HFF-Myc (cell line): ENCODE measurements at places on chromosomes 1 and 21.

GRCh38 chr1:218711001-218711400 is 365.9 kb downstream of the TGFB2 start:
- no peak for DNase-seq

GRCh38 chr1:167202049-167202448 is 18.6 kb upstream of the POU2F1 start:
- DNase-seq = no peak

GRCh38 chr21:36261459-36261858 is 58.5 kb upstream of the MORC3 start:
- DNase-seq = no peak

DNA sequence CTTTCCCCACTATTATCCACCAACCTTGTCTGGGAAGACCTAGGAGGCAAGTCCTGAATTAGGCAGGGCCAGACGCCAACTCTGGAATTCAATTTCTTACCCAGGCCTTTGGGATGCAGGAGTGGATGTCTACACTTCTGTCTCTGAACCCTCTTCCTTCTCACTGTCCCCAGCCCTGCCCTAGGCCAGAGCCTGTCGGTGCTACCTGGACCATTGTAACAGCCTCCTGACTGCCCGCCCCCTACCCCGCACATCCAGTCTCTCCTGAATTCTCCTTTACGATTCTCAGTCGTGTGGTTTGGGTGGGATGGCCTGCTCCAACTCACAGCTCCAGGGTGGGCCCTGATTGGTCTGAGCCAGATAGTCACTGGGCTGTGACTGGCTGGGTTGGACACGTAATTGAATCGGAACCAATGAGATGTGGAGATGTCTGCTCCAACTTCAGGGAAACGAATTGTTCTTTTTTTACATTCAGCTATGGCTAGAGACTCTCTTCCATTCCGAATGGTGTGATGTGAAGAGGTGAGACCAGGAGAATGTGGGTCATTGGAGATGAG is 304.6 kb downstream of the PTPRU start:
- DNase-seq = no peak

DNA sequence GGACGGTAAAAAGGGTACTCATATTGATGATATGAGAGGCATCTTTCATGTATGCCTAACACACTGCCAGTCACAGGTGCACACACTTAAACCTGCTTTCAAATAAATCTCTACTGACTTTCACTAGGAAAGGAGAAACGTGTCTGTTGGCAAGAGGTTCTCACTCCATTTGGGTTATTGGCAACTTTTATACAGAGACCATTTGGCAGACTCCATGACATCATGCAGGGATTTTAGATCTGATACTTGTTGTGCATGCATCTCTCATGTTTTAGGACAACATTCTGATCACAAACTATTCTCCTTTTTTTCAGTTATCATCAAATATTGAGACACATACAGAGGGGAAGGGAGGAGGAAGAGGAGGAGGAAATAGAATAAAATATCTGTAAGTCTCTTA is 31.5 kb downstream of the RGS7 start:
- DNase-seq = no peak

GRCh38 chr1:155938220-155938627 is 3.2 kb upstream of the RXFP4 start:
- DNase-seq = peak; percentile 50

DNA sequence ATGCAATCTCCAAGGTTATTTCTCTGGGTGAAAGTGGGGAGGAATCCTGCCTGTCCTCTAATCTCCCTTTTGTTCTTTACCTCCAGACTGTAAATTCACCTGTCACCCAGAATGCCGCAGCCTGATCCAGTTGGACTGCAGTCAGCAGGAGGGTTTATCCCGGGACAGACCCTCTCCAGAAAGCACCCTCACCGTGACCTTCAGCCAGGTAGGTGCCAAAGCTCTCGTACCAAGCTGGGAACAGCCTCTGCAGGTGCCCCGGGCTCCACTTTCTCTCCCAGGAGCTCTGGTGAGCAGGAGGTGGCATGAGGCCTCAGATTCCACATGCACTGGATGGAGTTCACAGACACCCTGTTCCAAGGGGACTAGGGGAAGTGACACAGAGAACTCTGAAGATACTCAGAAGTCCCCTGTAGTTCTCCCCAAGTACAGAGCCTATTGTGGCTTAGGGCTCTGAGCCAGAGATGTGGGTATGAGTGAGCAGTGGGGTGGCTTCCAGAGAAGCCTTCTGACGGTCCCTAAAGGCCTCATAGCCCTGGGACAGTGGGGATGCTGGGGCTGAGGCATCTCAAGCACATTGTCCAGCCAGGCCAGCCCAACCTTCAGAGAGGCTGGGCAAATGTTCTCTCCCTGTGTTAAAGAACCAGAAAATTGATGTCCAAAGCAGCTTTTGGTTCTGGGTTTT is 30.9 kb downstream of the RASSF5 start:
- no peak for DNase-seq

GRCh38 chr1:156435545-156436140 is 64.9 kb downstream of the MEF2D start:
- DNase-seq = no peak

GRCh38 chr1:18530587-18531502 is 50.1 kb downstream of the KLHDC7A start:
- no peak for DNase-seq

GRCh38 chr1:121569428-121569827 is 384.7 kb downstream of the SRGAP2C start:
- no peak for DNase-seq

DNA sequence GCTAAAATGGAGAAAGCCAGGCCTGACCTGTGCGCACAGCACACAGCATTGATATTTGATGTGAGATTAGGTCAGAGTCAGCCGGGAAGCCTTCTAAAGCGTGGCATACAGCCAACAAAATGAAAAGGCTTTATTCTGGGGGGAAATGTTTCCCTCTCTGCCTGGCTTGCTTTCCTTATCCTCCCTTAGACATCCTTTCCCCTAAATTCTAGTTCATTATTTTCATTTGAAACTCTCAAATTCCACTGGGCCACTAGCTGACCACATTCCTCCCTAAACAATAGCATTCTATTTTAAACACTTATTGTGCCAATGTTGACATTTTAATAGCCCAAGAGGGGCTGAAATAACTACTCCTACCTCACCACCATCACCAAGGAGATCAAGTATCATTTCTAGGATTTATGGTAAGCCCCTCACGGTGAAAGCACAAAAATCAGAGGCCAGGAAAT is 49.4 kb downstream of the LEPR start:
- DNase-seq = no peak

- no peak for DNase-seq
These were observed 113.9 kb downstream of the ADSS2 start for GRCh38 chr1:244337839-244338238.

DNA sequence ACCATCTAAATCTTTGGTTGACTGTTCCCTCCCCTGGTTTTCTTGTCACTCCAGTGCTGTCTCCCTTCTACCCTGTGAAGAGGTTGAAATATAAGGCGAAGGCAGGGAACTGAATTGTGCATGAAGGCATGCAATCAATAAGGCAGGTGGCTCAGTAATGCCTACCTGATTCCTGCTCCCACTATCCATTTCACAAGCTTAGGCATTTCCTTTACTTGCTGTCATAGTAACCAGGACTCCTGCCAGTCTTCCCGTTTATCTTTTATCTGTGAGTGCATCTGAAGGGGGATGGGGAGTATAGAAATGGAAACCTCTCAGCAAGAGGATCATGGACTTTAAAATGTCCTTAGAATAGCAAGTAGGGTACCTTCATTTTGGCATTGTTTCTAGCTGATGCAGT is 40.5 kb downstream of the MRPS6 start:
- DNase-seq = no peak

DNA sequence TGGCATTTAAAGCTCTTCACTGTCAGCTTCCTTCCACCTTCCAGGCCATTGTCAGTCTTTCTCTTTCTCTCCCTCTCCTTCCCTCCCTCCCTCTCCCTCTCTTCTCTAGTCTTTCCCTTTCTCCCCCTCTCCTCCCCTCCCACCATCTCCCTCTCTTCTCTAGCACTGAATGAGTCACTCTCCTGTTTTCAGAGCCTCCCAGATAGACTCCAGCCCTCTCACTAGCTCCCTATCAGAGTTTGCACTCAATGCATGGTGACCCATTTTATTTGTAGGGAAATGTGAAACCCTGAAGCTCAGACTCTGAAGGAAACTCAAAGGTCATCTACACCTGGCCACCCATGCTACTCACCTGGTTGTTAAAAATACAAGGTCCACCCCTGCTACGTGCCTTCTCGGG is 4.4 kb upstream of the MATN1 start:
- peak; percentile 38 for DNase-seq

GRCh38 chr21:35358008-35358407 is 308.9 kb upstream of the RUNX1 start:
- no peak for DNase-seq

- DNase-seq = no peak
These were observed 29.5 kb downstream of the LDLRAP1 start for GRCh38 chr1:25572708-25573590.

- DNase-seq = no peak
These were observed 37.6 kb downstream of the DUSP10 start for GRCh38 chr1:221704306-221704705.

DNA sequence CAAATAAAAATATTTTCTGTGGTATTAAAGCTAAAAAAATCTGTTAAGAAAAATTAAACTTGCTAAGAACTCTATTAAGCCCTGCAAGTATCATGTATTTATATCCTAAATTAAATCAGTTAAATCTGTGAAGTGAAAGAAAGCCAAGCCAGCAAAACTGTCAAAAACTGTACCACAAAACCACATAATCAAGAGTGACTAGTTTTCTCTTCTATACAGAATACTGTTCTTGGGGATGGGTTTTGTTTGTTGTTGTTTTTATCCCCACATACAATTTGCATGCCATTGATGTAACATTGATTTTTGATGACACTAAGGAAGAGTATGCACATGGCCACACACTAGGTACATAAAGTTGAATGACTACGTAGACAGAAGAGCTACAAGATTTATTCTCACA is 20.4 kb downstream of the DPH5 start:
- DNase-seq = no peak

DNA sequence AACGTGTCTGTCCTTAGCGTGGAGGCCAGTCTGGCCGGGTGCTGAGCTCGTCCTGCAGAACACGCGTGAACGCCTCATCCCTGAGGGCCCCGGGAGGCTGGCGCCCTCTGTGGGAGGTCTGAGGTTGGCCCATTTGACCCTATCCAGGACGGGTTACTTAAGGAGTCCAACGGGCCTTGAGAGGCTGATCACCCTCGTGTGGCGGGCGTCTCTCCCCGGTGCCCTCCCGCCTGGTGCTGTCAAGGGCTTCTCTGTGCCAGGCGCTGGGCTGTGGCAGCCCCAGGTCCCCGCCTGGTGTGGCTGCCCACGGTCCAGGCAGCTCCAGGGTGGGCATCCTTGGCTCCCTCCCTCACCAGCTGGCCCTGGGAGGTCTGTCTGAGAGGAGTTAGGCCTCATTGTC is 9.7 kb downstream of the SKI start:
- DNase-seq = no peak

DNA sequence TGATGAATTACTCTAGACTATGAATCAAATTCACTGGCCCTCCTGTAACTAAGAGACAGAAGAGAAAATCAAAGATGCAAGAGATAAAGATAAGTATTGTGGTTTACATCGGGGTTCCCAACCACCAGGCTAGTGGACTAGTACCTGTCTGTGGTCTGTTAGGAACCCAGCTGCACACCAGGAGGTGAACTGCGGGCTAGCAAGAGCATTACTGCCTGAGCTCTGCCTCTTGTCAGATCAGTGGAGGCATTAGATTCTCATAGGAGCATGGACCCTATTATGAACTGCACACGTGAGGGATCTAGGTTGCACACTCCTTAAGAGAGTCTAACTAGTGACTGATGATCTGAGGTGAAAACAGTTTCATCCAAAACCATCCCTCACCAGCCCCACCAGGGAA is 58.9 kb upstream of the DUSP10 start:
- DNase-seq = no peak

DNA sequence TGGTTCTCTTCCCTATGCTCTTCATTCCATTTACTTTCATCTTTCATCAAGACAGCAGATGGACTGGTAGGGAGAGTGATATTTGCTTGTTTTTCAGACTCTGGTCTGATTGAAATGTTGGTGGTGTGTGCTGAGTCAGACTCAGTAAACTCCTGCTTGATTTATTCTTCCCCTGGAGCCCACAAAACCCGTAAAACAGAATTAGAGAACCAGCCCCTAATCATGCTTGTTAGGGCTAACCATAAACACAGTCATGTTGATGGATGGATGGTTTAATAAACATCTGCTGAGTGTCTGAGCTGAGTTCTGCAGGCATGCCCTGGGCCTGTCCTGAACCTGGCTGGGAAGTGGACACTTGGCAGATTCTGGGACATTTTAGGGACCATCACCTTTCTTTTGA is 24.8 kb downstream of the NOS1AP start:
- DNase-seq = peak; percentile 30

DNA sequence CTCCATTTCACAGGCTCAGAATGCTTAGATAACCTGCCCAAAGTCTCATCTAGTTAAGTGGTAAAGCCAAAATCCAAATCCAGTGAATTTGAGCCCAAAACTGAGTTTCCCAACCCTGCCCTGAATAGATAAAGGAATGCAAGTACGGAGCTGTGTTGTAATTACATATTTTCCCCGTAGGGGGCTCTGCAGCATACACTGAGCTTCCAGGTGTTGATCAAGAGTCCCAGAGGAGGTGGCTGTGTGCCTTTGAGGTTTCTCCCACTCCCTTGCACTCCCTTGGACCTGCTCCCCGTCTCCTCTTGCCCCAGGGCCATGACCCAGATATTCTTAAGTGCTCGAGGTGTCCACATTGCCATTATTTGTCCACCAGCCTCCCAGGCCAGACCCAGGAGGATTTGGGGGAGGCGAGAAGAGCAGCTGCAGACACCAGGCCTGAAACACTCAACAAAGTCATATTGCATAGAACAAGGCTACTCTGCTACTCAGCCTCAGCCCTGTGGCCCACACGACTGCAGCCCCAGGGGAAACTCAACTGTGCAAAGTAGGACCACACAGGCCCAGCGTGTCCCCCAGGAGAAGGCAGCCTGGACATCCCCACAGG is 18.4 kb upstream of the LY9 start:
- DNase-seq = no peak

DNA sequence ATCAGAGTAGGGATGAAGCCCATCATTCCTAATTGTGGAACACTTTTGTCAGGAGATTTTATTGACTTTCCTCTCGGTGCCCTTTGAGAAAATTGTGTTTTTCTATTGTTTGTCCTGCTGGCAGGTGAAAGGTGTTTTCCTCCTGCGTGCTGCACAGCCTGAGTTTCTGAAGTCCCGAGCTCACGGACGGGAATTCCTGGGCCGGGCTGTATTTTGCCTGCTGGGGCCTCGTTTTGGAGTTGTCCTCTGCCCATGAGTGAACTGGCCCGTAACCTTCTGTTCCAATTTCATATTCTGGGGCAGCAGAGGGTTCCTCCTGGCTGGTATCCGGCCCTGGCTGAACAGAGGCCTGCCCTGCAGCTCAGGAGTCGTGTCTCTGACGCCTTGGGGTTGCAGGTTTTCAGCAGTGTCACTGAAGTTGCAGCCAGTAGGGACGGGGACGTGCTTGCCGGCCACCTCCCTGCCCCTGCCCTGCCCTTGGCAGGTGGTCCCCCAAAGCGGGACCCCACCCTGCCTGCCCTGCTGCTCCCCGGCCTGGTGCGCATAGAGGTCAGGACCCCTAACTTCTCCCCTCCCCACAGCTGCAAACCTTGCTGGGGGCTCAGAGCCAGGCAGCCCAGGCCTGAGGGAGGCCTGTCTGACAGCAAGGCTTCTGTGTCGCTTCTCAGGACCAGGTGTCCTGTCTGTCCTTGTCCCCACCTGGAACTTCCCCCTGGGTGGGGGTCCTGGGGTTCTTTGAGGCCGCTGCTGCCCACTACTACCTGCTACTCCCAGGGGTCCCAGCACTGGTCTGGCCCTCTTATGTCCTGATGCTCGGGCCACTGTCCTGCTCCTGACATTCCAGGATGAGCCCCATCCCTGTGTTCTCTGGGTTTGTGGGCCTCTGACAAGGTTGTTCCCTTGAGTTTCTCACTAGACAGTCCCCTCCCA is 49.0 kb downstream of the SLX9 start:
- DNase-seq = no peak
